Activated CD4-positive, alpha-beta T cell treated with anti-CD3 and anti-CD28 coated beads, Interleukin-2, amount 10 ng/mL, durations not matched to agents 24 days and 14 days (primary cell): ENCODE measurements at places on chromosomes 2 and 18.

DNA sequence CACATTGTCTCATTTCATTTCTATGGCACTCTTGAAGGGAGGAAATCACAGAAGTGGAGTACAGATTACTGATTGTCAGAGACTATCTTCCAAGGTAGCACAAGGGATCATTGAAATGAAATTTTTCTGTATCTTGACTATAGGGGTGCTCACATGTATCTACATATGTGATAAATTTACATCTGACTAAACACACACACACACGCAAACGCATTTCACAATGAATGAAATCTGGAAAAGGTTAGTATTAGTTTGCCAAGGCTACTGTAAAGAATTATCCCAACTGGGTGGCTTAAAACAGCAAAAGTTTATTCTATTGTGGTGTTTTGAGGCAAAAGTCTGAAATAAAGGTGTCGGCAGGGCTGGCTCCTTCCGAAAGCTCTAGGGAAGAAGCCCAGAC, 144.6 kb downstream of the SH3BP4 start:
- DNase-seq: no peak
- no peaks in the 10 kb centered on the region for H3K4me1 ChIP-seq
- no peak overlapping the region for H3K4me3 ChIP-seq
- no peak overlapping the region for H3K27ac ChIP-seq
- H3K27me3 ChIP-seq: no peaks in the 10 kb centered on the region

GRCh38 chr2:165428926-165429325, 40.6 kb upstream of the CSRNP3 start:
- no peaks in the 10 kb centered on the region for H3K36me3 ChIP-seq
- DNase-seq: no peak
- no peak overlapping the region for H3K4me3 ChIP-seq
- no peak overlapping the region for H3K27ac ChIP-seq

GRCh38 chr2:73516033-73516432, 126.2 kb downstream of the NAT8 start:
- DNase-seq: no peak
- H3K4me3 ChIP-seq: no peak overlapping the region
- H3K27ac ChIP-seq: no peak overlapping the region
- H3K36me3 ChIP-seq: peaks cover 16% of the 10 kb centered on the region

DNA sequence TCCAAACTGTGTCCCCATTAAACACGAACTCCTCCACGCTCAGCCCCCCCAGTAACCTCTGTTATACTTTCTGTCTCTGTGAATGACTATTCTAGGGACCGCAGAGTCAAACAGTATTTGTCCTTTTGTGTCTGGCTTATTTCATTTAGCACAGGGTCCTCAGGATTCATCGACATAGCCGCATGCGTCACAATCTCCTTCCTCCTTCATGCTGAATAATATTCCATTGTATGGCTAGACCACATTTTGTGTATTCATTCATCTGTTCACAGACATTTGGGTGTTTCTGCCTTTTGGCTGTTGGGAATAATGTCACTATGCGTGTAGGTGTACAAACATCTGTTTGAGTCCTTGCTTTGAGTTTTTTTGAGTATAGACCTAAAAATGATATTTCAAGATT, 80.9 kb downstream of the SH3RF3 start:
- peaks cover 45% of the 10 kb centered on the region for H3K4me1 ChIP-seq
- no peaks in the 10 kb centered on the region for H3K36me3 ChIP-seq
- no peak overlapping the region for H3K4me3 ChIP-seq
- no peak for DNase-seq
- no peak overlapping the region for H3K27ac ChIP-seq
- H3K27me3 ChIP-seq: peaks cover 71% of the 10 kb centered on the region
